ENCODE measurements at places on chromosomes 11 and 22. TPM values are rescaled to one million over a fixed set of nuclear protein-coding genes. Genes with fewer than 3 reads are reported as not detected.

GRCh38 chr11:110430267-110431050 lies 711 bp downstream of the FDX1 start:
- no peak for DNase-seq

The OR8B2 gene
- not detected for total RNA-seq

- no peak for DNase-seq
These were observed 20.3 kb upstream of the TENM4 start for GRCh38 chr11:79461144-79461543.

DNA sequence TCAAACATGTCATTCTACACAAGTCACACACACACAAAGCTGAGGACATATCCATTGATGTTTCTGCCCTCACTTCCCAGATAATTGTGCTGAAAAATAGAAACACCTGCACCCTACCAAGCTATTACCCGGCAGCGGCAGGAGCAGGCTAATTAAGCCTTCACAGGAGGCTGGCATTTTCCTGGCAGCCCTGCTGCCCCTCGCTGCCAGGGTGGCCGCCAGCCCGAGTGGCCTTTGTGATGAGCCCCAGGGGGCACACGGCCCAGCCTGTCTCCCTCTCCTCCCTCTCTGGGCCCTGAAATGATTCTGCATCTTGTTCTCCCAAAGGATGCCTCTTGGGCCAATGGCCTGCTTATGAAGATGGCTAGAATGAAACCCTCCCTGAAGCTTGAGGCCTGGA lies 76.2 kb upstream of the TP53I11 start:
- DNase-seq = no peak

DNA sequence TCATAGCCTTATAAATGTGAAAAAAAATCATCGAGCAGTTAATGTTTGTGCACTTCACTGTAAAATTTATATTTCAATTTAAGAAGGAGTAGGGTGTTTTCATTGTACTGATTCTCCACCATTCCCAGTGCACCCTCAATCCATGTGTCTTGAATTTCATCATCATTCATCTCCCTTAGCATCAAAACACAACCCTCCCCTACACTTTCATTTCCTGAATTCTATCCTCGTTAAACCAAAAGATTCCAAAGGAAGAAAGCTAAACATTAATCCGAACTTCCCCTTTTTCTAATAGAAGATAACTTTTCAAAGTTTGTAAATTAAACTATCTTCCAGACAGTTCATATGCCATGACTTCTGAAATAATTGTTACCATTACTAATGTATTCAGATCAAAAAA lies 34.1 kb upstream of the OR8B8 start:
- no peak for DNase-seq

- peak; percentile 51 for DNase-seq
These were observed 383 bp upstream of the TMEM223 start for GRCh38 chr11:62792202-62792575.

GRCh38 chr11:72425053-72425980 lies 9.0 kb downstream of the CLPB start:
- DNase-seq = no peak

GRCh38 chr11:92865352-92865751 lies 104.1 kb upstream of the MTNR1B start:
- no peak for DNase-seq

The NDUFC2 gene
- 216 TPM for total RNA-seq

The PICALM gene
- total RNA-seq = 69.4 TPM

The TRIM48 gene
- total RNA-seq = not detected

- DNase-seq = no peak
These were observed 173.2 kb downstream of the DSCAML1 start for GRCh38 chr11:117623831-117624271.

DNA sequence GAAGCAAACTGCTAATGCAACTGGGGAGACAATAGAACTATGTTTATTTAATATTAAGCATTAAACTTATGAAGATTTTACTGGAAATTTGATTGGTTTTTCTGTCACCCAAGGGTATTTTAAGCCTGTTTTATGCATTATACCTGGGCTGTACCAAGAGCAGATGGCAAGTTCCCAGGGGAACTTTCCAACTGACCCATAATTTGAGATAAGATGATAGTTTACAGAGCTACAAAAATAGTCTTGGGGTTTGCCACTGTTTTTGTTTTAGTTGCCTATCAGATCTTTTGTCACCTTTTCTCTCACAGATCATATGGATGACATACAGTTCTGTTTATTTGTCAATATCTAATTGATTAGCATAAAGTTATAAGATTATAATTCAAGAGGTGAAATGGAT lies 43.9 kb downstream of the PDE3B start:
- no peak for DNase-seq

- DNase-seq = no peak
These were observed 109.7 kb downstream of the HIPK3 start for GRCh38 chr11:33366918-33367317.

- no peak for DNase-seq
These were observed 52.5 kb downstream of the RELT start for GRCh38 chr11:73428699-73429098.

- DNase-seq = no peak
These were observed 26.7 kb downstream of the ANKRD42 start for GRCh38 chr11:83220260-83220659.

DNA sequence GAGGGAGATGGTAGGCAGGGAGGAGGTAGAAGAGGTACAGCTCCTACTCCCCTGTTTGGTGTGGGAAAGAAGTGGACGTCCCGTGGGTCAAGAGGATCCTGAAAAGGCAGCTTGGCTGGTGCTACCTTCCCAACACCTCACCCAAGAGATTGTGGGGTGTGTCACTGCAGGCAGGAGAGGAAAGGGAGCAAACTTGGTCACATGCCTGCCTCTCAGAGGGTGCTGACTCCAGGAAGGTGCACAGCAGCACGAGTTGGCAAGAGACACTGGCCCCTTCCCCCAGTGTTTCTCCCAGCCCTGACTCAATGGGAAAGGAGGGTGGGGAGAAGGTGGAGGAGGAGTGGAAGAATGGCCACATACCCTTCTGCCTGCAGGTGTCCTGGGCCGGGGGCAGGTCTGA lies 99.6 kb downstream of the CSNK2A3 start:
- DNase-seq = no peak

- DNase-seq = no peak
These were observed 516.6 kb downstream of the BUD13 start for GRCh38 chr11:116256215-116256614.
